ENCODE measurements at places on chromosomes 7 and 10.

DNA sequence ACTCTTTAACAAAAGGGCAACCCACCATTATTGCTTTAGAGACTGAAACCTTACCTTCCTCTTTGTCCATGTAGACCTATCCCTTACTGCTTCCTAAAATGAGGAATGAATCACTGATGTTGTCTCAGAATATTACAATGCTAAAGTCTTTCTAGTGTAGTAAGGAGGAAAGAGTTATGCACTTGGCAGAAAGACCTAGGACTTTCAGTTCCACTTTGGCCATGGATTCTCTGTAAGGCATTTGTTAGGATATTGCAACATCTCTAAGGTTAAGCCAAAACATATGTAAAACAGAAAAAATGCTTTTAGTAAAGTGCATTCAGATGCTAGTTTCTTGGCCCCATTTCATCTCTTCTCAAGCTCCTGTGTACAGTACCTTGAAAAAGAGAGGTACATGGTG is 230.9 kb downstream of the PARD3 start:
- peak; percentile 67 for DNase-seq

DNA sequence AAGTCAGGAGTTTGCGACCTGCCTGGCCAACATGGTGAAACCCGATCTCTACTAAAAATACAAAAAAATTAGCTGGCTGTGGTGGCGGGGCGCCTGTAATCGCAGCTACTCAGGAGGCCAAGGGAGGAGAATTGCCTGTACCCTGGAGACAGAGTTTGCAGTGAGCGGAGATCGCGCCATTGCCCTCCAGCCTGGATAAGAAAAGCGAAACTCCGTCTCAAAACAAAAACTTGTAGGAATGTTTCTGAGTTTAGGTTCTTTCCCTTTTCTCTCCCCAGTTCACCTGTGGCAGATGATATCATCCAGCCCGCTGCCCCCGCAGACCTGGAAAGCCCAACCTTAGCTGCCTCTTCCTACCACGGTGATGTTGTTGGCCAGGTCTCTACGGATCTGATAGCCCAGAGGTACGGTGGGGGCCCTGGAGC is 138.8 kb upstream of the BTBD16 start:
- no peak for DNase-seq

- no peak for DNase-seq
These were observed 49.3 kb downstream of the DENND2A start for GRCh38 chr7:140591180-140591902.

DNA sequence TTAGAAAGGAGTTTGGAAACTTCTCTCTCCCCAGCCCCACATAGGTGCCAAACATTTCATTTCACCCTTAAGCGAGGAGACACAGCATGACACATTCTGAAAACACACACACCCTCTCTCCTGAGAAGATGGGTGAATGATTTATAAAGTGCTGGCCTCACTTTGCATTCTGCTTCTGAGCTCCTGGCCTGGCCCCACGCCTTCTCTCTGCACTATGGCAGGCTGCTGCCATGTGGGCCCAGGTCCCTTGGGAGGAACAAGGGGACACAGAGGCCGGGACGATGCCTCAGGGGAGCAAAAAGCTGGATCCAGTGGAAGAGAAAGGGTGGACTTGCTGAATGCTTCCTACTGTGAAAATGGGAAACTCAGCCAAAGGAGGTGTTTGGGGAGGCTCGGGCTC is 56.0 kb downstream of the CPXM2 start:
- DNase-seq = no peak

DNA sequence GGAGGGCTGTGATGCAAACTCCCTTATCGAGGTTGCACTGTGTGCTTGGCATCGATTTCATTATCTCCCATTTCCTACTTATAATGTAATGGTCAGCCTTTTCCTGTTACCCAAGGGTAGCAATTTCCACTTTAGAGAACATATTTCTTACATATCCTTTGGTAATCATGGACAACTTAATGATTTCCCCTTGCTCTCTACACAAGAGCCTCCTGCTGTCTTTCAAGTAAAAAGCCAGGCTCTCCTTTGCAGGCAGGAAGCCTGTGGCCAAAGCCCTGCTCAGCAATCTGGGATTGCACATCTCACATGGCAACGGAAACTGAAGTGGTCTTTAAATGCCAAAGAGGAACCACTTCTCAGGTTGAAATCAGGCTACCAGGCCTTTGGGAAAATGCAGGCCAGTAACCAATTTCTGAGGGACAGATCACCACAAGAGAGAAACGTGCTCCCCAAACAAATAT is 86.7 kb upstream of the IKZF1 start:
- no peak for DNase-seq

DNA sequence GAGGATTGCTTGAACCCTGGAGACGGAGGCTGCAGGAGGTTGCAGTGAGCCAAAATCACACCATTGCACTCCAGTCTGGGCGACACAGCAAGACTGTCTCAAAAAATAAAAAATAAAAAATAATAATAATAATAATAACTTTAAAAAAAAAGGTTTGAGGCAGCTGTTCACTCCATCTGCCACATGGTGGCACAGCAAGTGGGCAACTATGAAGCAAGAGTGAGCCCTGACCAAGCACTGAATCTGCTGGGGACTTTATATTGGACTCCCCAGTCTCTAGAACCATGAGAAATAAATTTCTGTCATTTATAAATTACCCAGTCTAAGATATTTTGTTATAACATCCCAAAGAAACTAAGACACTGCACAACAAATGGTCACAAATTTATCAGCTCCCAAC is 14.6 kb upstream of the BRI3 start:
- no peak for DNase-seq

DNA sequence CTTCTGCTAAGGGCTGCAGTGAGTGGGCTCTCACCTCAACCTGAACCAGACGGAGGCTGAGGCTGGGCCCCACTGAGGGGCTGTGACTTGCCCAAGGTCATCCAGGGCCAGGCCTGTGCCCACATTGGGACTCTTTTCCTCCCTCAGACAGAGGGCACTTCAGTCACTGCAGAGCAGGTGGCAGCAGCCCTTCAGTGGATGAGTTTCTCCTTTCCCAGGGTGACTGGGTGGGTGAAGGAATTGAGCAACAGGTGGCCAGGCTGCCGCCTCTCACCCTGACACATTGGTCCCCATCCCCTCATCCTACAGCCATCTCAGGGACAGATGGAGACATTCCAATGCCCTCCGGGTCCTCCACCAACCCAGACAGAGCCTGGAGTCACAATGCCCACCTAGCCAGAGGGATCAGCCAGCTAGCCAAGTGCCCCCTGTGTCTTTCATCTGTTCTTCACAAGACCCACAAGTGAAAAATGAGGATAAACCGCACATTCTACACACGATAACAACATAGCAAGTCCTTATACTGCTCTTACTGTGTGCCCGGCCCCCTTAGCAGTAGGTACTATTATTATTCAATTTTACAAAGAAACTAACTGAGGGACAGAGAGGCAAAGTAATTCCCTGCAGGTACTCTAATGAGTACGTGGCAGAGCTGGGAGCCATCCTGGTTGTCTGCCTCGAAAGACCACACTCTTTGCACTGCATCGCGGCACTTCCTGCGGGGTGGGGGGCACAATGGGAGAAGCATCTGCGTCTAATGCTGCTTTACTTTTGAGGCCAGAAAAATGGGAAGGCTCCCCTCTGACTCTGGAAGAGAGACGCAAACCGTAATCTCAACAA is 1.7 kb upstream of the SLC18A3 start:
- no peak for DNase-seq

- no peak for DNase-seq
These were observed 34.9 kb upstream of the KIAA1217 start for GRCh38 chr10:24174014-24174413.

GRCh38 chr7:99028261-99028973 is 115.5 kb downstream of the SMURF1 start:
- DNase-seq = no peak

- no peak for DNase-seq
These were observed 64.2 kb upstream of the COL1A2 start for GRCh38 chr7:94330269-94331020.

- no peak for DNase-seq
These were observed 188.8 kb upstream of the POT1 start for GRCh38 chr7:125118444-125118843.

DNA sequence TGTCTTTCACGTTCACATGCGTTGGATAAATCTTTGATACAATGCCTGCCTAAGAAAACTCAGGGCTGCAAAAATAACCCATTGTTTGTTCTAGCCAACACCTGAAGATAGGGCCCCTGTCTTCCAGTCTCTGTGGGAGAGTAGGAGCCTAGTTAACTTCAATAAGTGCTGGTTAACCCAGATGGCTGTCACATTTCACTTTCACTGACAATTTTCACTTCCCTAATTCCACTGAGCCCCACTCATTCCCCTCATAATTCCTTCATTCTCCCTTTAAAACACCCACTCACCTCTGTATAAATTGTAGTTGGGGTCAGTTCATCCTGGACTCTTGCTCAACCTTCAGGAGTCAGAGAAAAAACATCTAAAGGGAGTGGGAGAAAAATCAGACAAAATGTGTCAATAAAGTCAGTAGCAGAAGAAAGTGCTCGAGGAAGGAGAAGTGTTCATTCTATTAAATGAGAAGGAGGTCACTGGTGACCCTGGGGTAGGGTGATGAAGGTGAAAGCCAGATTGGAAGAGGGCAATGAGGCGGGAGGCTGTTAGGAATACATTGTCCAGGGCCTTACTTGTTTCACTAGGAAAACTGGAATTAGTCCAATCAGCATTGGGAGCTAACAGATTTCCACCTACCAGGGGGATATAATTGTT is 51.2 kb upstream of the ABI1 start:
- no peak for DNase-seq

- DNase-seq = no peak
These were observed 87.2 kb downstream of the CALD1 start for GRCh38 chr7:134866617-134867016.

DNA sequence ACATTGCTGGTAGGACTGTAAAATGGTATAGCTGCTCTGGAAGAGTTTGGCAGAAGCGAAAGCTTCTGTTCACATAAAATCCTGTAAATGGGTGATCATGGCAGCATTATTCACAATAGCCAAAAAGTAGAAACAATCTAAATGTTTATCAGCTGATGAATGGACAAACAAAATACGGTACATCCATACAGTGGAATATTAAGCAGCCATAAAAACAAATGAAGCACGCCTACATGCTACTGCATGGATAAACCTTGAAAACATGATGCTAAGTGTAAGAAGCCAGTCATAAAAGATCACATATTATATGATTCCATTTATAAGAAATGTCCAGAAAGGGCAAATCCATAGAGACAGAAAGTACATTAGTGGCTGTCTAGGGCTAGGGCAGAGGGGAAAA is 32.7 kb downstream of the KIN start:
- no peak for DNase-seq

DNA sequence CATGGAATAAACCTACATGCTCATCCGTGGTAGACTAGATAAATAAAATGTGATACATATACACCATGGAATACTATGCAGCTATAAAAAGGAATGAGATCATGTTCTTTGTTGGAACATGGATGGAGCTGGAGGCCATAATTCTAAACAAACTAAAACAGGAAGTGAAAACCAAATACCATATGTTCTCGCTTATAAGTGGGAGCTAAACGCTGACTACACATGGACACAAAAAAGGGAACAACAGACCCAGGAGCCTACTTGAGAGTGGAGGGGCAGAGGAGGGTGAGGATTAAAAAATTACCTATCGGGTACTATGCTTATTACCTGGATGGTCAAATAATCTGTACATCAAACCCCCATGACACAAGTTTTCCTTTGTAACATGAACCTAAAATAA is 68.7 kb upstream of the SEC61G start:
- no peak for DNase-seq

DNA sequence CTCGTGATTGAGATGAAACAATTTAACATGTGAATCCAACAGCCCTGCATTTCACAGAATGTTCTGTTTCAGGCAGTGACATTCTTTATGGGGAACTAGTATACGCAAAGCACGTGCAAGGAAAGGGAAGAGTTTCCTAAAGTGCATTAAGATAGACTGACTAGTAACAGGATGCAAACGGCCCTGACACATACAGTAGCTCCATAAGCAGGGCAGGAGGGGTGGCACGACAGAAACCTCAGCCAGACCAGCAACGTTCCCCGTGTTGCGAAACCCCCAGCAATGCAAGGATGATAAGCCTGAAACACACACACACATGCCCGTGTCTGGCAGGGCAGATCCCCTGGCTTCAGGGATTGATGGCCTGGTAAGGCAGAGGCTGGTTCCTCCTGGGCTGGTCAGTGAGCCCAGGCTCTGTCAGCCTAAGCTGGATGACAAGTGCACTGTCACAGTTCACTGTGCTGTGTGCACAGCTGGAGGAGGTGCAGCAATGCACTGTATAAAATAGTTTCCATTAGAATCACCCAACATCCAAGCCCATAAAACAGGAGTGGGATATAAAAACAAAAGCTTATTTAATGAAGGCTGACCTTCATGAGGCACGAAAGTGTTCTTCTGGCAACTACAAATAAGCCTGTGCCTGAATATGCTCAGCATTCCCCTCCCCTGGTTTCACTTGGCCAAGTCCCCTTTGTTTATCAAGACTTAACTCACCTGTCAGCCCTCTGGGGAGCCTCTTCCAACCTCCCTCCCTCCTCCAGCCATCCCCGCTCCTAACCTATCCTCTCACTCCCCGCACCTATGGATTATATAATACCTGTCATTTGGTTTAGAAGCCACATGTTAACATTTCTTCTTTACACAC is 88.8 kb downstream of the GSAP start:
- DNase-seq = no peak

DNA sequence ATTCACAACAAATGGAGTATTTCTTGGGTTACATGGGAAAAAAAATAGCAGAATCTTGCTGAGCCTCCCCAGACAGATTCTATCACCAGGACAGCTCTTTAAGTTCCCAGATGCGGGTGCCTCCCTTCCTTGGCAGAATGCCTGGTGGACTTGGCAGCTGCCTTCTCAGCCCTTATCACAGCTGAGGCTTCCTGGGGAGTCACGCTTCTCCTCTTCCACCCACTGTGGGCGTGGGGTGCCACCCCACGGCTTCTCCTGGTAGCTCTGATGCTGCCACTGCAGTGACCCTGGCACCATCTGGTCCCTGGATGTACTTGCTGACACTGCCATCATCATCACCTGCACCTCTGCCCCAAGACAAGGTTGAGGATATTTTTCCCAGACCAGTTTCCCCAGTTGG is 16.2 kb upstream of the NME8 start:
- DNase-seq = no peak

DNA sequence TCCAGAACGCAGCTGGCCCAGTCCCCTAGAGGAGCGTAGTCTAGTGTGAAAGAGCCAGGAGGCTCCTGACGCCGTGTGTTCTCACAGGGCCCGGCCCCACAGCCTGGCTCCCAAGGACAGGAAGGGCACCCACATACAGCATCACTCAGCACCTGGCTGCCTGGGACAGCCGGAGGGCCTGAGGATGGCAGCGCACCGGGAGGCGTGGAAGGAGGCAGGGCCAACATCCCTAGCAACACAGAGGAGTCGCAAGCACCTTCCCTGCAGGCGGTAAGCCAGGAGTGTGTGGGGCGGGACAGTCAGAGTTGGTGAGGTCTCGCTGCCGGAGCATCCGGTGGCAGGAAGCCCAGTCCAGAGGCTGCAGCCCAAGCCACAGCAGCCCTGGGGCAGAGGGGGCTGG is 125.8 kb downstream of the MAD1L1 start:
- no peak for DNase-seq

GRCh38 chr7:45494885-45495284 is 79.3 kb upstream of the ADCY1 start:
- no peak for DNase-seq

Measured in non-pigmented ciliary epithelial cell (primary cell).